ENCODE measurements at places on chromosomes 4 and X. TPM values are rescaled to one million over a fixed set of nuclear protein-coding genes. Genes with fewer than 3 reads are reported as not detected.

DNA sequence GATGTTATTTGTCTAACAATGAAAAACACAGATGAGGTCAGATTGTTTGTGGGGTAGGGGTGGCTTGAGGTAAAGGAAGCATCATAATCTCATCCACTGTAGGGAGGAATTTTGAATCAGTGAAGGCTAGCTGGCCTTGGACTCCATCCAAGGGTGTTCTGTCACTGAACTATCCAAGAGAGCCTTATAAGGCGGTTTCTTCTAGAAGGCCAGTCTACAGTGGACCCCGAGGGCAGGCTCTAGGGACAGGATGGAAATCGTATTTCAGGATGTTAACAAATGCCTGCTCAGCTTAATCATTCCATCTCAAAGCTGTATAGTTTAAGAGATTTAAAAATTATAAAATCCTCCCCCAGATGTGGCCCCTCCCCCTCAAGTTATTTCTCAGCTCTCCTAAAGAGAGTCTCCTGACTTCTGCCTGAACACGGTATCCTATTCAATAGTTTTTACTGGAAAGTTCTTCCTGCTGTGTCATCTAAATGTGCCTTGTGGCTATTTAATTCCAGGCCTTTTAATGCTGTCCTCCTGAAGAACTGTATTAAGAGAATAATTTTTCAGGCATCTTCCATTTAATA lies 8.0 kb downstream of the IGFBP7 start:
- no peak overlapping the region for H3K27ac ChIP-seq
- no peak for DNase-seq
- H3K4me1 ChIP-seq = peaks cover 2% of the 10 kb centered on the region
- no peaks in the 10 kb centered on the region for H3K36me3 ChIP-seq
- peaks cover 14% of the 10 kb centered on the region for H3K27me3 ChIP-seq

The RTL3 gene
- total RNA-seq = not detected

DNA sequence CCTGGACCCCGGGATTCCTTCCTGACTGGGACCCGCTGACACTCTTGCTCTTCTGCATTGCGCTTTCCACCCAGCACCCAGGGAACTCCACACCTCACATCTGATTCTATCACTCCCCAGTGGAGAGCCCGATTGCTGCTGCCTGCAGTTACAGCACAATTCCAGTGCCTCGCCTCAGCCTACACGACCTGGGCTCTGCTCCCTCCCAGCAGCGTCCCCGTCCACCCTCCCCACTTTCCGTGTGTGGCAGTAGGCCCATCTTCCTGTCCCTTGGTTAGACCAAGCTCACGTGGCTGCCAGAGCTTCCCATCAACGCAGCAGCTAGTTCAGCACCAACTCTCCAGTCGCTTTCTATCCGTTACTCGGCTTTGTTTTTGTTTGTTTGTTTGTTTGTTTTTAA lies 66.6 kb upstream of the SORBS2 start:
- no peak overlapping the region for H3K4me3 ChIP-seq
- no peaks in the 10 kb centered on the region for H3K4me1 ChIP-seq
- H3K36me3 ChIP-seq = no peaks in the 10 kb centered on the region
- peaks cover 3% of the 10 kb centered on the region for H3K27me3 ChIP-seq

DNA sequence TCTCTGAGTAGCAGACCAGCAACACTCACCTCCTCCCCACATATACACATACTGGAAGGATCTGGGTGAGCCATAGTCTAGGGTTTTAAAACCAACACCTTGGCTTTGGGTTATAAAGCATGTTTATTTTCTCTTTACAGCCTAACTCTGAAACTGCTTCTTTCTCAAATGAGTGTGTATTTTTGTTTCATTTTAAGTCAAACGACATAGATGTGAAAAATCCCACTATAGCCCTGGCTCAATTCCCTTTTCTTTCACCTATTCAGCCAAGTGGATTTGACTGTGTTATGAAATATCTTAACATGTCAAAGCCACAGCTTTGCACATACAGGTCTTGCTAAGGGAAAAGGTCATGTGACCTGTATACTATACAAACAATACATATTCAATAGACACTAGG lies 13.8 kb downstream of the NEXMIF start:
- no peak overlapping the region for H3K27ac ChIP-seq
- DNase-seq = no peak
- peaks cover 3% of the 10 kb centered on the region for H3K36me3 ChIP-seq
- H3K4me1 ChIP-seq = no peaks in the 10 kb centered on the region
- H3K4me3 ChIP-seq = no peak overlapping the region

Data from naive thymus-derived CD8-positive, alpha-beta T cell (primary cell).